SJSA1 (cell line): ENCODE measurements at places on chromosomes 7 and 10.

GRCh38 chr7:1825897-1826741, 156.0 kb downstream of the ELFN1 start:
- no peak for DNase-seq

GRCh38 chr10:62492012-62492869, 118.1 kb downstream of the ZNF365 start:
- DNase-seq: no peak

DNA sequence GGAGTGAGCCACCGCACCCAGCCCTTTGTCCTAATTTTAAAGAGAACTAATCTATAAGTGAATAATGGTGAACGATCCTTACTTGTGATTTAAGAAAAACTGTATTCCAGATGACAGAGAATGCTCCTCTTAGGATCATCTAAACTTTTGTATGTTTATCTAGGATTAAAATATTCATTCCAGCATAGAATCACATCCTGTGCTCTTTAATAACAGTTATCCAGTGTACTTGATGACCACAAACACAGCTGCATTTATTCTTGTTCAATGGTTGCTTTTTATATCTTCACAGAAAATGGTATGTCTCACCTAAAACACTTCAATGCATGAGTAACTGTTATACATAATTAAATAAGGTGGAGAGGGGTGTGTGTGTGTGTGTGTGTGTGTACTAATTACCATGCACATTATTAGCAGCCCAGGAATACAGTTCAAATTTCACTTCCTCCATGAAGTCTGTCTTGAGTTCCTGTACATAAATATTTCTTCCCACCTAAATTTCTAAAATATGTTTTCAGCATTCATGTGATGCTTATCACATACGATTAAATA, 38.5 kb upstream of the SEMA3C start:
- DNase-seq: no peak

GRCh38 chr7:17651341-17651740, 289.0 kb downstream of the SNX13 start:
- no peak for DNase-seq

DNA sequence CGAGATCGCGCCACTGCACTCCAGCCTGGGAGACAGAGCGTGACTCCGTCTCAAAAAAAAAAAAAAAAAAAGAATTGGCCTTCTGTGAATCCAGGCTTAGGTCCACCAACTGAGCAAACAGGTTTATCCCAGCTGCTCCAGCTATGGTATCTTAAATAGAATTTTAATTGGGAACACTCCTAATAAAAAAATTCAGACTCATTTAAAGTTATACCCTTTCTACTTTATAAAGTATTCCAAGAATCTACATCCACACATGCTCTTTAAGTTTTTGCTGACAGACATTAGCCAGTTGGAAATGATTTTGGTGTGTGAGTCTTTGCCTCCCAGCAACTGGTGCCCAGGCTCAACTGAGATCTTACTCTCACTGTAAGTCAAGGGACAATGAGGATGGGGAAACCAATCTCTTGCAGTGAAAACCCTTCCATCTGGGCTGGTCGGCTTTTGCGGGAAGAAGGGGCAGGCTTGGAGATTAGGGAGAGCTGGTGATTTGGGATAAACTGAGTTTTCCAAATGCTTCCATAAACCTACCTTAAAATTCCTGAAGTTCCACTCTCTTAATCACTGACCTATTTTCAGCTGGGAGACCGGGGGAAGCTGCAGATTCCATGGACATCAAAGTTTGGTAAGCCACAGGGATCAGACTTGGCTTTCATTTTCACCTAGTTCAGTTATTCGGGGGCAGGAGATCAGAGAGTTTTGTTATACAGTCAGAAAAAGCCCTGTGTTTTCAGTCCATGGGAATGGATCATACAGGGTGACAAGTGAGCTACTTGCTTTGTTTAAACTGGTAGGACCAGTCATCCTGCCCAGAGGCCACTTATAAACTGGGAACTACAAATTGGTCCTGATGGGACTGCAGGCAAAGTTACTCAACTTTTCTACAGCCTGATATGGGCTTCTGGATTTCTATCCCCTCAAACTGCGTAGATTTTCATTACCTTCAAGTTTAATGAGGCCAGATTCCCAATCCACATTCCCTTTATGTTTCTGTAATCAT, 89.3 kb upstream of the ZNF746 start:
- DNase-seq: no peak
